ENCODE measurements at places on chromosomes 11 and 22. TPM values are rescaled to one million over a fixed set of nuclear protein-coding genes. Genes with fewer than 3 reads are reported as not detected.

- DNase-seq: no peak
- peaks cover 38% of the 10 kb centered on the region for H3K36me3 ChIP-seq
- H3K27me3 ChIP-seq: no peaks in the 10 kb centered on the region
- no peak overlapping the region for H3K4me3 ChIP-seq
- peak overlapping the region; percentile 73 for H3K27ac ChIP-seq
These were observed 14.2 kb downstream of the CD59 start for GRCh38 chr11:33721984-33722383.

DNA sequence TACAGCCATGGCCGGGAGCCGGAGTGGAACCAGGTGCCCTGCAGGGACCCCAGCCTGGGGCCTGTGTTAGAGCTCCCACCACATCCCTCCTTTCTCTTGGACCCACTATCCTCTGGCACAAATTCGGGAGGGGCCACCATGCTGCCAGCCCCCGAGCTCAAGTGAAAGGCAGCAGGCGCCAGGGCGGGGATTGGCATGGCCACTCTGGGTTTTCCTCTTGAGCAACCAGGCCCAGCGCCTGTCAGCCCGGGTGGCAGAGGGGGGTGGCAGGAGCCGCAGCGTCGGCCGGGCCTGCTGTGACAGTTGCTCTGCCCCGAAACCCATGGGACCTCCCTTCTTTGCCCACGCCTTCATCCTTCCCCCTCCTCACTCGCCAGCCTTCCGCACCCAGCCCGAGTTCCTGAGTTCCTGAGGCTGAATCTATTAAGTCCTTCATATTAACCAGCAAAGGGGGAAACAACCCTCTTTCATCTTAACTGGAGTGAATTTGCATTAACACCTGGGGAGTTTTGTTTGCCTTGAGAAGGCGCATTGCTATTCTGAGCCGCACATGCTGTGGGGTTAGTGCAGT, 16.8 kb upstream of the CABP7 start:
- no peak overlapping the region for H3K4me3 ChIP-seq
- no peak for DNase-seq
- no peaks in the 10 kb centered on the region for H3K27me3 ChIP-seq

DNA sequence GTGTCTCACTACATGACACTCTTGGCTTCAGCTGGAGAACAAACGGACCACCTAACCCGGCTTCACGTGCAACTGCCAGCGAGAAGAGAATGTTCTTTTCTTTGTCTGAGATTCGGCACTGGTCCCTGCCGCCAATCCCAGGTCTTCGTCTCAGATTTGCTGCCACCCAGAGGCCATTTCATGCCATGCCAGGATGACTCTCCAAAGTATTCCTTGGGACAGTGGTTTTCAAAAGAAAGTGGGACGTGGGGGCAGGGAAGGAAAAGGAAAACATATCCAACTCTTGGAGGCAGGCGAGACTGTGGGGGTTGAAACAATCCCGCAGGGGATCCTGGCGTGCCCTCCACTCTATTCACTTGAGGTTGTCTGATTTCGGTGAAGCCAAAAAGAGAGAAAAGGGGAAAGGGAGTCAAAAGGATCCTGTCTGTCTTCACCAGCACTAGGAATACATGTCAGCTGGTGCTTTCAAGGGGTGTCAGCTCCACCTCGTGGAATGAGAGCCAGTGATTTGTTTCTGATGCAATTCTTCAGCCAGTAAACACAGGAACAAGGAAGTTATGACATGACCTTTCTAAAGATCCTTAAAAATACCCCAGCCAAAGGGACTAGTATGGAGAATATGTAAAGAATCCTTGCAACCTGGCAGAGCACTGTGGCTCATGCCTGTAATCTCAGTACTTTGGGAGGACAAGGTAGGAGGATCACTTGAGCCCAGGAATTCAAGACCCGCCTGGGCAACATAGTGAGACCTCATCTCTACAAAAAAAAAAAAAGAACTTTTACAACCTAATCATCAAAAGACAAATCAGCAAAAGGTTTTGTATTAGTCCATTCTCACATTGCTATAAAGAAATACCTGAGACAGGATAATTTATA, 41.0 kb upstream of the APLNR start:
- peaks cover 36% of the 10 kb centered on the region for H3K4me1 ChIP-seq

DNA sequence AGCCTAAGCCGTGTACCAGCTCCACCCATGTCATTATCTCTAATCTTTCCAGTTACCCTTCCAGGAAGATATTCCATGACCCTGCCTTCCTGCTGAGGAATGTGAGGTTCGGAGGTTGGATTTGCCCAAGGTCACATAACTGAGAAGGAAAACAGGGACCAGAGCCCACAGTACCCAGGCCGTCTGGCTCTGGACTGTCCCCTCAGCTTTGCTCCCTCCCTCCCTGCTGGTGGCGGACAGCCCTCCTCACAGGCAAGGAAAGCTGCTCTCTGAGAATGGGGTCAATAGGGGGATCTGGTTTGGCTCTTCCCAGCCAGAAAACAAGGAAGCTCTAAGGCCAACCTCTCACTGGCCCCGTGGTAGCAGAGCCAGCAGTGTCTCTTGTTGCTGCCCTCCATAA, 63.3 kb downstream of the SYN3 start:
- H3K4me3 ChIP-seq: no peak overlapping the region
- no peaks in the 10 kb centered on the region for H3K36me3 ChIP-seq
- H3K27ac ChIP-seq: peak overlapping the region; percentile 22
- DNase-seq: no peak
- H3K4me1 ChIP-seq: peaks cover 16% of the 10 kb centered on the region

DNA sequence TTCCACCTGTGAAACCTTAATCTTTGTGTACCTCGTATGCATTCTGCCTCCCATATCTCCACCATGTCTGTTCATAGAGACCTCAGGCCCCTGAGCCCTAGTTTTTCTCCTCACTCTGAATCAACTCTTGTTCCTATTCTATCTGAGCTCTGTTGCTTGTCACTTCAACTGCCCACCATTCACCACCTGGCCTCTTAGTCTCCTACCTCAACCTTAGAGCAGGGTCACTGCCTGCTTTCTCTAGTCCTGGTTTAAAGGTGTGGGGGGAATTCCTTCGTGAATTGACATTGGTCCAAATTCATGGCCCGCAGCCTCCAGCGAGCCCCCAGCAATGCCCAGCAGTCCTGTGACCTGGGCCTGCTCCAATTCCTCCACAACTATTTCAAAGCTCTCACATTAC, 39.4 kb upstream of the TUB start:
- H3K27me3 ChIP-seq: no peaks in the 10 kb centered on the region
- H3K27ac ChIP-seq: no peak overlapping the region
- DNase-seq: peak; percentile 25

GRCh38 chr11:71964641-71965040, 34.1 kb upstream of the IL18BP start:
- peaks cover 14% of the 10 kb centered on the region for H3K4me1 ChIP-seq
- no peak overlapping the region for H3K4me3 ChIP-seq
- H3K36me3 ChIP-seq: peaks cover 82% of the 10 kb centered on the region
- no peak overlapping the region for H3K27ac ChIP-seq
- DNase-seq: no peak

GRCh38 chr22:33561149-33561807, 359.0 kb downstream of the LARGE1 start:
- no peak for DNase-seq
- H3K4me1 ChIP-seq: peaks cover 10% of the 10 kb centered on the region
- H3K27me3 ChIP-seq: no peaks in the 10 kb centered on the region
- no peak overlapping the region for H3K27ac ChIP-seq
- H3K4me3 ChIP-seq: no peak overlapping the region

- no peaks in the 10 kb centered on the region for H3K36me3 ChIP-seq
- DNase-seq: no peak
- no peaks in the 10 kb centered on the region for H3K27me3 ChIP-seq
- H3K4me3 ChIP-seq: no peak overlapping the region
- H3K4me1 ChIP-seq: peaks cover under 1% of the 10 kb centered on the region
These were observed 131.0 kb downstream of the MICAL2 start for GRCh38 chr11:12241401-12241800.

DNA sequence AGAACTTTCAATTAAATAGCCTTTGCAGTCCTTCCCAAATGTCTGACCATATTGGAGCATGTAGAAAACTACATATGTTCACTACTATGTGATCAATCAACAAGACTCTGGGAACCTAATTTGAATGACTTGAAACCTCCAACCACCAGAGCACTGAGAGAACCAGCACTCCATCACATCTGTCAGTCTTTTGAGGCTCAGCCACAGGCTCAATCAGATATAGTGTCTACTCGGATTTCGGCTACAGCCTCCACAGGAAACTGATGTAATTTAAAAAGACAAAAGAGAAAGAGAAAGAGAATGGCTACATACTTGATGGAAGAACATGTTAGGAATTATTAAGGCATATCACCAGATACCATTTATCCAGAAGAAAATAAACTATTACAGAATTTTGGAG, 859.0 kb downstream of the FAM181B start:
- no peak overlapping the region for H3K4me3 ChIP-seq
- H3K27me3 ChIP-seq: no peaks in the 10 kb centered on the region
- no peaks in the 10 kb centered on the region for H3K36me3 ChIP-seq
- DNase-seq: no peak

GRCh38 chr11:62502030-62502730, 44.4 kb downstream of the AHNAK start:
- H3K4me1 ChIP-seq: peaks cover 62% of the 10 kb centered on the region
- H3K27me3 ChIP-seq: peaks cover 4% of the 10 kb centered on the region
- no peak overlapping the region for H3K27ac ChIP-seq

KCNK4 gene
- total RNA-seq: not detected

CNTF gene
- total RNA-seq: 3.4 TPM

GLYATL1 gene
- not detected for total RNA-seq
